ENCODE measurements at places on chromosomes 13 and 19.

DNA sequence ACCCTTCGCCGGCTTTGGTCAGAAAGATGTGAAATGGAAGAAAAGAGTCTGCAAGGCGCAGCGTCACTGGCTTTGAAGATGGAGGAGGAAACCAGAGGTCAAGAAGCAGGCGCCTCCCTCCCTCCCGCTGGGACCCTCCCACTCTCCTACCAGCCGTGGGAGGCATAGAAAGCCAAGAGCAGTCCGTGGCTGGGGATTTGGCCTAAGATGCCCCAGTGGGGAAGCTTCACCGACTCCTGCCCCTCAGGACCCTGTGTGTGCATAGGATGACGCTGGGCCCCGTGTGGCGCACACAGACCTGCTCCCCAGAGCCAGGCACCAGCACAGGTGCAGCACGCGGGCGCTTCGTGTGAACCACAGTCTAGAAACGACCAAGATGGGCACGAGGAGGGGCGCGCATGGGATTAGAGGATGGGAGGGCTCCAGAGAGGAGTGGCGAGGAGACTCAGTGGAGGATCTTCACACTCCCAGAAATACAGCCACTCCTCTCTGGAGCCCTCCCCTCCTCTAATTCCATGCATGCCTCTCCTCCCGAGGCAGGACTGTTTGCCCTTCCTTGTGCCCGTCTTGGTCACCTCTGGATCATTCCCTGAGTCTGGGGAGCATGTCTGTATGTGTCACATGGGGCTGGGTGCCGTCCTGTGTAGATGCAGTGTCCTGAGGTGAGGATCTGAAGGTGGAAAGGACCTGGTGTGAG, 194.3 kb downstream of the TEX29 start:
- no peak for DNase-seq

DNA sequence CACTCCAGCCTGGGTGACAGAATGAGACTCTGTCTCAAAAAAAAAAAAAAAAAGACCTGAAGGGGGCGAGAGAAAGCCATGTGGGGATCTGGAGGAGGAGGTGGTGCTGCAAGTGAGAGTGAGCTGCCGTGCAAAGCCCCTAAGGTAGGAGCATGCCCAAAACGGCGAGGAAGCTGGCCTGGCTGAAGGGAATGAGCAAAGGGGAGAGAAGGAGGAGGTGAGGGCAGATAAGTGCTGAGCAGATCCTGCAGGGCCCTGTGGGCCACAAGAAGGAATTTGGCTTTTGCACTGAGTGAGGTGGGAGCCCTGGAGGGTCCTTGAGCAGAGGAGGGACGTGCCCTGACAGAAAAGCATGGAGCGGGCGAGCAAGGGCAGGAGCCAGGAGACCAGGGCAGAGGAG, 19.4 kb upstream of the ADGRE5 start:
- no peak for DNase-seq

DNA sequence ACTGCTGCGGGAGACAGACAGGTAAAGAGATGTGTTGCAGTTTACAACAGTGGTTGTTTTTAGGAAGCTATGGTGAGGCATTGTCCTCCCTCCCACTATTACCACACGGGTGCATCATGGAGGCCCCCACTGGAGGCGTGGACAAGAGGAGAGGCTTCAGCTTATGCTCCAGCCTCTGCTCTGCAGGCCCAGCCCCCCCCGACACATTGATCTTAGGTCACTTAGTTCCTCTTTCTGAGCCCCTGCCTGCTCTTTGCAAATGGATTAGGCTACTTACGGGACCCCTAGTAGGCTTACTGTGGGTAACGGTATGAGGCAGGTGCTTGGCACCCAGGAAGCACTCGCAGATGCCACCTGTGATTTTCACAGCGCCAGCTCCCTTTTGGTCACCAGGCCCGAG, 123.9 kb downstream of the SLC7A1 start:
- DNase-seq, result no peak

DNA sequence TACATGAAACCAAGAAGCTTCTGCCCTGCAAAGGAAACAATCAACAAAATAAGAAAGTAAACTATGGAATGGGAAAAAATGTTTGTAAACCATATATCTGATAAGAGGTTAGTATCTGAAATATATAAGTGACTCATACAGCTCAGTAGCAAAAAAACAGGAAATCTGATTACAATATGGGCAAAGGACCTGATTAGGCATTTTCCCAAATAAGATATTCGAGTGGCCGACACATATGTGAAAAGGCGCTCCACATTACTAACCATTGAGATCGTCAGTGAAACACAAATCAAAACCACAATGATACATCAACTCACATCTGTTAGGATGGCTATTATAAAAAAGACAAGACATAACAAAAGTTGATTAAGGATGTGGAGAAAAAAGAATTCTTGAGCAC, 2818.6 kb upstream of the PCDH20 start:
- DNase-seq, result no peak

DNA sequence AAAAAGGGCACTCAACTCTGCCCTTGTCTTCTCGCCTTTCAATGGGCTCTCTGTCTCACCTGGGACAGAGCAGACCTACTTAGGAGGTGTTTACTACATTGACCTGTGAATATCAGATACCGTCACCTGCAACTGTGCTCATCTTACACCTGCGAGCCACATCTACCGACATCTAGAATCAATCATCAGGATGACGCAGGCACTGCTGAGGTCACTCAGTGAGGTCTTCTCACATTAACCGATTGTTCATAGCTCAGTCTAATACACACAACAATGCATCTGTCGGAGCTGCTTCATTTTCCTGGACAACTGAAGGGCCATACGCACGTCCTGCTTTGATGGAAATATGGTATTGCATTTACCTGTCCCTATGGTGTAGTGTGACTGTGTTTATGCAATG, 211.9 kb downstream of the FGF9 start:
- no peak for DNase-seq

GRCh38 chr13:102779436-102780159, 6.0 kb upstream of the TEX30 start:
- no peak for DNase-seq

- no peak for DNase-seq
These were observed 652 bp downstream of the CHERP start for GRCh38 chr19:16541526-16542044.

DNA sequence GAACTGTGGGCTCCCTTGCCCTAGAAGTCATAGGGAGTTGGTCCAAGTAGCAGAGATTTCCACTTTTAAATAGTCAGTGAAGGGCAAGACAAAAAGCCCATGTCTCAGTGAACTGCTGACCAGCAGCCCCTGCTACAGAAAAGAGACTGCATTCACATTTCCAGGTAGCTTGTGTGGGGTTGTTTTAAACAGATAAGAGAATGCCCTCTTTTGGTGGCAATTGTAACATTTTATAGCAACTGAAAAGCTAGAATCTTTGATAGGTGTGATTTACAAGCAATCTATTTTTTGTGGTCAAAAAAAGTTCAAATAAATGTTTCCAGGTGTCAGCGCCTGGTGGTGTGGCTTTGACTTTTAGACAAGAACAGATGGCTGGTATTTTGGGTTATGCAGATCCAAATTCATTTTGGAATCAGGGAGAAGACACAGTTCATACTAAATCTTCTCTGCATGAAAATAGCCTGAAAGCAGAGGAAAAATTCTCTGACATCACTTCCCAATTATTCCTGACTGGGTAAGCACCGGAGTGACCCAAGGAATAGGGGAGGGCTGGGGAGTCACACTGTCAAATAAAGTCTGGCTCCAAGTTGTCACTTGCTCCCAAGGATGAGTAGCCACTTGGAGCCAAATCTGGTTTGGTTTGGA, 26.2 kb upstream of the GPR12 start:
- DNase-seq, result no peak

DNA sequence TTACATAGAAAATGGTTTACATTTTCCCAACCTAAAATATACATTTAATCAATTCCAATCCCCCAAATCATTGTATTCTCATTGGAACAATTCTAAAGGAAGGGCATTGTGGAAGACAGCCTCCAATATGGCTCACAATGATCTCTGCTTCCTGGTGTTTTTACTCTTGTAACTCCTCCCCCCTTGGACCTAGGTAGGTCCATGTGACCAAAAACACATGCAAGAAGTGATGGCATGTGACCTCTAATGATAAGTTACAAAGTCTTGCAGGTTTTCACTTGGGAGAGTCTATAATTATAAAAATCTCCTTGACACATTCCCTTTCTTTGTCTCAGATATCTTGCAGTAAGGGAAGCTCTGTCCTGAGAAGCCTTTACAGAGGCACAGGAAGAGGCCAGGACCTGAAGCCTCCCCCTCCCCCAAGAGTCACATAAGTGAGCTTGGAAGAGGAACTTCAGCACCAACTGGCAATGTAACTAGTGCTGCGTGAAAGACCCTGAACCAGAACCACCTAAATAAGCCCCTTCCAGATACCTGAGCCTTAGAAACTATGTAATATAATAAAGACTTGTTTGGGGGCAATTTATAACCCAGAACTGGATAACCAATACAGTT, 816.2 kb upstream of the ATXN8OS start:
- no peak for DNase-seq

GRCh38 chr13:113139577-113139976, 17.0 kb downstream of the F10 start:
- DNase-seq, result no peak

- DNase-seq, result peak; percentile 4
These were observed 12.8 kb upstream of the PEAK3 start for GRCh38 chr19:2294687-2295335.

DNA sequence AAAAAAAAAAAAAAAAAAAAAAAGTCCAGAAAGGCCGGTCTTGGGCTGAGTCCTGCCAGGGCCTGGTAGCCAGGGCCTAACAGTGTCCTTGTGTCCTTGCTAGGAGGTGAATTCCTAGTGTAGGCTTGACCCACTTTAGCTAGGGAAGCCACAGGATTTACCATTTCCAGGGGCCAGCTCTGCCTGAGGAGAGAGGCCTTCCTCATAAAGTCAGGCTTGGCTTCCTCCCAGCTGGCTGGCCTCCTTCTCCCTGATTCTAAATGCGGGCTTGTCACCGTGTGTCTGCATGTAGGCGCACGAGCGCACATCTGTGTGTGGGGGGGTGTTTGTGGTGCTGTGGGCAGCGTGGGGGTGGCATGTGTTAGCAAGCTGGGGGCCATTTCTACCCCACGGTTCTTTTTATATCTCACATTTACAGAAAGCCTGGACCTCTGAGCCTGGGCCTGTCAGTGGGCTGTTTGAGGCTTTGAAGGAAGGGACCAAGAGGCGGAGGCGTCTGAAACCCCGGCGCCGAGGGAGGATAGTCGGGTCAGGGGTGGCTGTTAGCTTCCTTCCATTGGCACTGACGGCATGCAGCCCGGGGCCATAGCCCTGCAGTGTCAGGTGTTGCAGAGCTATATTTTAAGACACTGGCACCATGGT, 31.7 kb downstream of the IER2 start:
- peak; percentile 93 for DNase-seq

GRCh38 chr19:49685845-49686332, 3.5 kb upstream of the ADM5 start:
- DNase-seq, result no peak

- no peak for DNase-seq
These were observed 897 bp downstream of the ETHE1 start for GRCh38 chr19:43525836-43526771.

DNA sequence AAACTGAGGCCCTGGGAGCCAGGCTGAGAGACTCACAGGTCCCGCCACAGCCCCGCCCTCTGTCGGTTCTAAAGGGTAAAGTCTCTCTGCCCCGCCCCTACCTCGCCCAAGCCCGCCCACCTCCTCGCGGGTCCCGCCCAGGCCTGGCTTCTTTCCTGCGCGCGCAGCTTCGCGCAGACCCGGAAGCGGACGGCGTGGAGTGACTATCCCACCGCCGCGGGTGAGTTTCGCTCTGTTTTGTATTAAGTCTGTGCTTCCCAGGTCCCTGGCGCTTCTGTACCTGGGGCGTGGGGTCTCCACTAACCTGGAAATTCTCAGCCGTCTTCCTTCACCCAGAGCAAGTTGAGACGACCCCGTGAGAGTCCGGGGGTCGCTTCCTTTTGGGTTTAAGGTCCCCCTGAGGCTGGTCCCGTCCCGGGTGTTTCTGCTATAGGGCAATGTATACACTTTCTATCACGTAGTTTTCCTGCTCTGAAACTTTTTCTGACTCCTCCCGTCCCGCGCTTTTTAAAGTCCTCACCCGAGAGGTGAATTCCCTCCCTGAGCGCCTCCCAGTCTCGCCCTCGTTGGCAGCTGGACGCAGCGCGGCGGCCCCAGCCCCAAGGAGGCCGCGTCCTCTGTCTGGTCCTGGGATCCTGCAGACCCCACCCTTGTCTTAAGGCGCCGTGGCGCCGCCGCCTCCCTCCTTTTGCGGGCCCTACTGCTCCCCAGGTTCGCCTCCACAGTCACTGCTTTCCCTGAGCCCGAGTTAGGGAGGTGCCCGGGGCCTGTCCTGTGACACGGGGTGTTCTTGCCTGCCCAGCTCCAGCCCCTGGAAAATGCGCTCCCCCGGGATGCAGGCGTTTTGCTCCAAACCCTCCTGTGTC, at the start of gene ZNF765:
Gene ZNF765, plus strand, starts transcription at position 176 of the 866 bp plus-strand sequence. CDS start 2,867 bp downstream, outside the sequence.
- DNase-seq, result peak; percentile 97

- peak; percentile 54 for DNase-seq
These were observed 1.7 kb downstream of the CNMD start for GRCh38 chr13:52737965-52738364.

- DNase-seq, result peak; percentile 76
These were observed 746.6 kb downstream of the UQCRFS1 start for GRCh38 chr19:28466107-28467045.

DNA sequence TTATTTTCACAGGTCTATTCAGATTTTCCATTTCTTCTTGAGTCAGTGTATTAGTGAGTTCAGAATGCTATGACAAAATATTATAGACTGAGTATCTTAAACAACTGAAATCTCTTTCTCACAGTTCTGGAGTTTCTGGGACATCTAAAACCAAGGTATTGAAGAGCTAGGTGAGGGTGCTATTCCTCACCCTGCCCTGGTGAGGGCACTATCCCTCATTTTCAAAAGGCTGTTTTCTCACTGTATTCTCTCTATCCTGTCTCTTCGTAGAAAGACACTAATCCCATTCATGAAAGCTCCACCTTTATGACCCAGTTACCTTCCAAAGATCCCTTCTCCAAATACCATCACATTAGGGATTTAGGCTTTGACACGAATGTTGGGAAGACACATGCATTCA, 1617.1 kb downstream of the PCDH9 start:
- DNase-seq, result no peak

DNA sequence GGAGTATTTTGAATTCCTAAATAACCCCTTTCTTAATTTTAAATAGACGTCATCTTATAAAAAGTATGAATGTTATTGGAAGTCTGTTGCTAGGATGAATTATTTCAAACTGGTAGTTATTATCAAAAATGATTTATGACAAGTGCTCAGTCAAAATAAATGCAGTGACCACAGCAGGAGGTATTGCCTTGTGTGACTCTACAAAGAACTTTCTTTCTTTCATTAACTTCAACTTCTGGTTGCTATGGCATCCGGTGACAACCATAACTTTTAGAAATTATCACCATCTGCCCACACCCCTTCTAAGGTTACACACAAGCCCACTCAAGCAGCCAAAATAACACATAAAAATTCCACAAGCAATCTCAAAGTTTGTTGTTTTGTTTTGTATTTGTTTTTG, 189.9 kb downstream of the DACH1 start:
- no peak for DNase-seq

GRCh38 chr13:109007946-109008345, 378.5 kb downstream of the MYO16 start:
- no peak for DNase-seq

- no peak for DNase-seq
These were observed 228.5 kb upstream of the ARGLU1 start for GRCh38 chr13:106796280-106797047.

- DNase-seq, result peak; percentile 96
These were observed 70.5 kb upstream of the CSNK1A1L start for GRCh38 chr13:37175996-37176395.
